ENCODE measurements at places on chromosomes 2 and 18.

GRCh38 chr2:138000009-138000408 lies 35.7 kb downstream of the HNMT start:
- DNase-seq = no peak

GRCh38 chr2:136255127-136255526 lies 137.2 kb upstream of the CXCR4 start:
- no peak for DNase-seq

GRCh38 chr2:1687254-1687653 lies 57.1 kb downstream of the PXDN start:
- no peak for DNase-seq

DNA sequence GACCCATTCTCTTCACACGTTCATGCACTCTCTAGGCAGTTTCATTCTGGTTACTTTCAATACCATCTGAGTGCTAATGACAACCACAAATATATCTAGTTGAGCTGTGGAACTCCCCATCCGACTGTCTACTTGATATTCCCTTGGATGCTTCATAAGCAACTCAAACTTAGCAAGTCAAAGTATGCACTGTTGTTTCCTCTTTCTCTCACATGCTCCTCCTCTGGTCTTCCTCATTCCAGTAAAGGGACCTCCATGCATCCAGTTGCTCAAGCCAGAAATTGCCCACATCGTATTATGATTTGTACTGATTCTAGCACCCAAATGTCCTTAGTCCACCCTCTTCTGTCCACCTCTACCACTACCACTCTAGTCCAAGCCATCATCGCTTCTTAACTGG lies 22.3 kb downstream of the SEMA4F start:
- no peak for DNase-seq

DNA sequence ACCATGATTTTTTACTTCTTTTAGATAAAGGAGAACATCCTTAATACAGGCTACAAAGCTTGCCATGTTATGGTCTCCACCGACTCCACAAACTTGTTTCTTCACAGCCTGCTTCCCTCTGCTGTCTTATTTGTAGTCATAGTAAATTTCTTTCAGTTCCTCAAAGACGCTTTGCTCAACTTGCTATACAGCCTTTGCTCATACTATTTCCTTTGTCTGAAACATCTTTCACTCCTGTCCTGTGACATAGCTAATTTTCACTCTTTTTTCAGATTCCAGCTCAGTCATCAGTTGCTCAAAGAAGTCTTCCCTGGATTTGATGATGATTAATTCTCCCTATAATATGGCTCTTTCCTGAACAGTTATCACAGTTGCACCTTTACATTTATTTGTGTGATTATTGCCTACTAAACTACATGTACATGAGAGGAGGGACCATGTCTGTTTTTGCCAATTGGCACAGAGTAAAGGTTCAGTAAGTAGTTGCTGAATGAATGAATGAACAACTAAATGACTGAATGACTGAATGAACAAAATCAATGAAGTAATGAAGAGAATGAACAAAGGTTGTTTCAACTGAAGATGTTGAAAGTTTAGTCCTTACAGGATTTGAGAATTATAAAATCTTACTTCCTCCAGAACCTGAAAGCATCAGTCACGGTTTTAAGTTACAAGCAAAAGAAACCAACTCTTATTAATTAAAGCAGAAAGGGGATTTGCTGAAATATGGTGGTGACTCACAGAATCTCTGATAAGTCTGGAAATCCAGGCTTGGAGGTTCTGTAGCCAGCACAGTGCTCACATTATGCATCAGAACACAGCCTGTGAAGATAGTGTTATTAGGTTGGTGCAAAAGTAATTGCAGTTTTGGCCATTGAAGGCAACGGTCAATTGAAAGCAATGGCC lies 186.4 kb upstream of the FAM98A start:
- no peak for DNase-seq

DNA sequence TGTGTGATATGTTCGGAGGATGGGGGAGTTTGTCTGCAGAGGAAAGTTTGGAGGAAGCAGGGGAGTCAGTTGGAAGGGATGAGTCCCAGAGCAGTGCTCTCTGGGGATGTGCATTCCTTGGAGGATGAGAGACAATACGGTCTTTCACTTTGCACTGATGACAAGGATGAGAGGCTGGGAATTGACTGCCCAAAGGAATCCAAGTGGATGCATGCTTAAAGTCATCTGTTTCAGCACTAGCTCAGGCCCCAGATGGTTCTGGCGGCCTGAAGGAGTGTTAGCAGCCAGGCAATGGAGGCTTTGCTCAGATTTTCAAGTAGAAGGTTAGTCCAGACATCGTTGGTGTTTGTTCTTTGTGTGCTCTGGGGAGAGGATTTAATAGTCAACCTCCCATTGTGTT lies 100.2 kb downstream of the CRIM1 start:
- DNase-seq = no peak

DNA sequence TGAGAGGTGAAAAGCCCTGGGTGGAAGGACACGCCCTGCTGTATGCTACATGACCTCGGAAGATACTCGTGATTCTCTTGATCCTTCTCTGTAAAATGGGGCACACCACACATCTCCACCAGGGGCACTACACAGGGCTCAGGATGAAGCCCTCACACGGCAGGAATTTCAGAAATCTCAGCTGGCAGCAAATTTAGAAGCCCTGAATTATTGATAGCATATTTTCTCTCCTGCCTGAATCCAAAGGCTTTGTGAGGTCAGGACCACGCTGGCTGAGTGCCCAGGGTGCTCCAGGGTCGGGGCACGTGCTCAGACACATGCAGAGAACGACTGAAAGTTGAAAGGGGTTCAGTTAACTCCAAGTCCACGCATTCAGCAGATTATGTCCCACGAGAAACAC lies 42.1 kb upstream of the GALR1 start:
- peak; percentile 41 for DNase-seq

GRCh38 chr18:25568986-25569385 lies 217.0 kb upstream of the ZNF521 start:
- no peak for DNase-seq

GRCh38 chr2:64383016-64383591 lies 70.9 kb upstream of the LGALSL start:
- no peak for DNase-seq

DNA sequence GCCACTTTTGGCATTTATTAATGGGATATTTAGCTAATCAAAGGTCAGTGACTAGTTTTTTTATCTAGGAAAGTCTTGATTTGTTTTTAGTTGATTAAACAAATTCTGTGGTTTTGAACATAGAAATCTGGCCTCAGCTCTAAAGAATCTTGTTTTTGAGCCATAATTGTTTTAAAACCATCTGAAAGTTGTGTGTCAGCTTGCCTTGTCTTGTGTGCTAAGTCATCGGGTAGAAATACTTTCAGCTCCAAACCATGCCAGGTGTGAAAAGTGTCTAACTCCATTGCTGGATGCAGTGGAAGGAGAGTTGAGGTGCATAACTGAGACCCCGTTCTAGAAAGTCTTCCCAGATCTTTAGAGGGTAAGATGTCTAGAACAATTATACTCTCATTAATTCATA lies 22.7 kb downstream of the FARP2 start:
- DNase-seq = no peak

DNA sequence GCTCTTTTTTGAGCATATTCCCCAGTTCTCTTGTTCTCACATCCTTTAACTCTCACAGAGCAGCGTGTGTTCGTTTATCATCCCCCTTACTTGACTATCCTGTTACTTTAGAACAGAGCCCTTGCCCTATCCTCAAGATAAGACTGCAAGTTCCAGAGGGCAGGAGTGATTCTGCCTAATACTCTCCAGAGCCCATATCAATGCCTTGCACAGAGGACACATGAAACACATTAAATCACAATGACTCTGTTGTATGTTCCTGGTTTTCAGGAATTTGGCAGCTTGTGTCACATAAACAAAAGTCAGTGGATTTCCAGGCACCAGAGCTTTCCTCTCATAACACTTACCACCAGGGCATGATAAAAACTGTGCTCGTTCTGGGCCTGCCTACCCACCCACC lies 156.7 kb downstream of the RNF144A start:
- no peak for DNase-seq

- peak; percentile 49 for DNase-seq
Measured at GRCh38 chr18:61581578-61582201, 248.5 kb downstream of the CDH20 start.

GRCh38 chr2:45769854-45770576 lies 118.5 kb downstream of the PRKCE start:
- DNase-seq = no peak

GRCh38 chr2:9748577-9748976 lies 94.7 kb upstream of the TAF1B start:
- DNase-seq = no peak

DNA sequence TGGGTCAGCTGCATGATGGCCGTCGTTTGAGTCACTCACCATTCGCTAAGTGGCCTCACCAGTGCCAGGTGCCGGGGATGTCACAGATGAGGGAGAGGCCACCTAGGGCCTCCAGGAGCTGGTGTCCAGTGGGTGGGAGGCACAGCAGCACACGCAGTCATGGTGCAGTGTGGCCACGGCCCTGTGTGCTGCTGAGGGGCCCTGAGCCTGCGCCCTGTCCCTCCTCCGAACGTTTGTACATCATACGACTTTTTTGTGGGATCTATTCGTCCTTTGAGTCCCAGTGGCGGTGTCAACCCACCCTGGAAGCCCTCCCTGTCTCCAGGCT lies 30.1 kb upstream of the ODC1 start:
- no peak for DNase-seq

- no peak for DNase-seq
Measured at GRCh38 chr2:108345951-108346350, 31.8 kb upstream of the SULT1C4 start.

DNA sequence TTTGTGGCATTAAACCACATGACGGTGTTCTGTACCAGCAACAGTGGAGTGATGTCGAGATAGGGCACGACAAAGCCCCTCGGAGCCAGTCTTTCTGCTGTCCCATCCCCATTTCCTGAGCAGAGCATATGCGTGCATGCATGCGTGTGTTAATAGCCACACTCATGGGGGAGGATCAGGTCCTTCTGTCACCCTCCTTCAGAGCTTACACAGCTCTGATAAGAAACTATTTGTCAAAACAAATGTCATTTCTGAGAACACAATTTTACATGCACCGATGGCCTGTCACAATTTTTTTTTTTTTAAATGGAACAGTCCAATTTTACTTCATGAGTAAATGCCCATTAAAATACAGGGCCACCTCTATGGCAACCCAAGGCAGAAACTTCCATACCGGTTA lies 95.9 kb upstream of the ZBTB14 start:
- DNase-seq = no peak

DNA sequence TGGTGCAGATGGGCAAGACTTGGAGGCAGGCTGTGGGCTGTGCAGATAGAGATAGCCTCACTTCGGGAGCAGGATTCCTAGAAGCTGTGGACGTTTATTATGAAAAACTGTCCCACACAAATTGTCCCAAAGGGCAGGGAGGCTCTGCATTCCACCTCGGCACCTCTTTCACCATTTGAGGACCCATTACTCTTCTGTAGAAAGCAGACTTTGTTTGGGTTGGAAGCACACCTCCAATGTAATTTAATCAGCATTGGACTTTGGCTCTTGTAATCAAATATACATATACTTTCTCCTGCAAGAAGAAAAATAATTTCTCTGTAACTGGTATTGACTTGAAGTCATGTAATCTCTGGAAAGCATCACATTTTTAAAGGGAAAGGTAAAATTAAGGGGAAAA lies 8.5 kb downstream of the ONECUT2 start:
- no peak for DNase-seq

DNA sequence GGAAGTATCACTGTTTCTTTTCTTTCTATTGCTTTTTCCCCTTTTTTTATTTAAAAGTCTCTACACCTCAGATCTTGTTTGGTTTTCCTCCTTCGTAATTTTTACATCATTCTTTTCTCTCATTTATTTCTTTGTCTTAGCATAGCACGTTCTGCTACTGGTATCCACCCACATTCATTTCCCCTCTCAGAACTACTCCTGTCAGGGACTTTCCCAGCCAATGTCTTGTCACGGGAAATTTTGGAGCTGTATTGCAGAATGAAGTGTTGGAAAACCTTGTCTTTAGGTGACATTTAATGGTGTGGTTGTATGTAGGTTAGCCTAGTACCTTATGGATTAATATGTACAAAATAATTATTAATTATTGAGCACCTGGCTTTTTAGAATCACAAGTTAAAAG lies 34.0 kb downstream of the TTLL4 start:
- DNase-seq = no peak

GRCh38 chr2:113084249-113085000 lies 16.7 kb downstream of the IL1F10 start:
- DNase-seq = no peak

GRCh38 chr2:140551287-140551686 lies 1579.5 kb downstream of the LRP1B start:
- DNase-seq = no peak

DNA sequence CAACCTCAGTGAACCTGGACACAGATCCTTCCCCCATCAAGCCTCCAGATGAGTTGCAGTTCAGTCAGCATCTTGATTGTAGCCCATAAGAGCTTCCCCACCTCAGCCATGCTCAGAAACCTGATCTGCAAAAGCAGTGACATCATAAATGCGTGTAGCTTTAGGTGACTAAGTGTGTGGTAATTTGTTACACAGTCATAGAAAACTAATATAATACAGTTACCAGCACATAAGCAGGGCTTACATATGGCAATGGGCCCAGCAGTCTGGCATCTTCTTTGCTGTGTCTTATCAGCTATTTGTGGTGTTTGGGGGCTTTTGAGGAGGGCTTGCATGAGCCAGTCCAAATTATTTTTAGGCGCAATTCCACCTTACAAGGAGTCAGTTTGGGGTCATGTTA lies 807.0 kb downstream of the SLC4A3 start:
- no peak for DNase-seq

- DNase-seq = no peak
Measured at GRCh38 chr18:51522821-51523220, 325.3 kb upstream of the MEX3C start.

- no peak for DNase-seq
Measured at GRCh38 chr18:13221869-13222855, 3.6 kb downstream of the LDLRAD4 start.

DNA sequence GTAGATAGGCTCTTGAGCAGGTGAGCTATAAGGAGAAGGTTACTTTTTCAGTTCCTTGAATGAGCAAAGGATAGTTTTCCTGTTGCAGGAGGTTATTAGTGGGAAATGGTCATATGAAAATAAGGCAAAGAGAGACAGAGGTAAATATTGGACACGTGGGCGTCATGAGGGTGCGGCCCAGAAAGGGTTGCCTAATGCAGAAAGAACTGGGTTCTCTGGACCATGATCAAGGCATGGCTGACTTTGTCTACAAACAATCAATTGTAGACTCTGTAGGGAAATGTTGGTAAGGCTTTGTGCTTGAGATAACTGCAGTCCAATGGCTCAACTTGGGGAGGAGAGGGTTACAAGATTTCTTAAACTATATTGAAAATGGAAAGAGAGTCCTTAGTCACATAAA lies 585.8 kb downstream of the BCL11A start:
- no peak for DNase-seq

- DNase-seq = no peak
Measured at GRCh38 chr18:26869640-26870039, 4.1 kb upstream of the AQP4 start.

GRCh38 chr18:46456691-46457090 lies 200.3 kb downstream of the LOXHD1 start:
- DNase-seq = no peak

GRCh38 chr18:47912343-47912742 lies 18.1 kb downstream of the SMAD2 start:
- DNase-seq = no peak

GRCh38 chr2:201223089-201224073 lies 37.0 kb upstream of the CASP8 start:
- DNase-seq = no peak
